H9 (cell line): ENCODE measurements at places on chromosomes 6 and 20. TPM values are rescaled to one million over a fixed set of nuclear protein-coding genes. Genes with fewer than 3 reads are reported as not detected.

Gene C6orf52
- total RNA-seq, result 1.8 and 2.3 TPM in 2 replicates

Gene SYNGAP1
- 111 and 121 TPM in 2 replicates for total RNA-seq

Gene NCOA7
- total RNA-seq, result 7.1 and 9.4 TPM in 2 replicates

Gene ECT2L
- total RNA-seq, result not detected in 2 replicates

Gene PTCHD4
- 0.96 and 0.97 TPM in 2 replicates for total RNA-seq

Gene FANCE
- 8.4 and 10.9 TPM in 2 replicates for total RNA-seq

- H3K27ac ChIP-seq, result peak overlapping the region; percentile 13
- H3K36me3 ChIP-seq, result peaks cover 6% of the 10 kb centered on the region; the same call in 2 of the 3 replicates
- H3K27me3 ChIP-seq, result no peaks in the 10 kb centered on the region
These were observed 109.8 kb downstream of the HFE start for GRCh38 chr6:26196846-26197635.

- H3K4me1 ChIP-seq, result no peaks in the 10 kb centered on the region
- DNase-seq, result peak; percentile 17
- H3K36me3 ChIP-seq, result no peaks in the 10 kb centered on the region
- no peak overlapping the region for H3K27ac ChIP-seq
These were observed 19.9 kb upstream of the BPIFA2 start for GRCh38 chr20:33148040-33148439.

DNA sequence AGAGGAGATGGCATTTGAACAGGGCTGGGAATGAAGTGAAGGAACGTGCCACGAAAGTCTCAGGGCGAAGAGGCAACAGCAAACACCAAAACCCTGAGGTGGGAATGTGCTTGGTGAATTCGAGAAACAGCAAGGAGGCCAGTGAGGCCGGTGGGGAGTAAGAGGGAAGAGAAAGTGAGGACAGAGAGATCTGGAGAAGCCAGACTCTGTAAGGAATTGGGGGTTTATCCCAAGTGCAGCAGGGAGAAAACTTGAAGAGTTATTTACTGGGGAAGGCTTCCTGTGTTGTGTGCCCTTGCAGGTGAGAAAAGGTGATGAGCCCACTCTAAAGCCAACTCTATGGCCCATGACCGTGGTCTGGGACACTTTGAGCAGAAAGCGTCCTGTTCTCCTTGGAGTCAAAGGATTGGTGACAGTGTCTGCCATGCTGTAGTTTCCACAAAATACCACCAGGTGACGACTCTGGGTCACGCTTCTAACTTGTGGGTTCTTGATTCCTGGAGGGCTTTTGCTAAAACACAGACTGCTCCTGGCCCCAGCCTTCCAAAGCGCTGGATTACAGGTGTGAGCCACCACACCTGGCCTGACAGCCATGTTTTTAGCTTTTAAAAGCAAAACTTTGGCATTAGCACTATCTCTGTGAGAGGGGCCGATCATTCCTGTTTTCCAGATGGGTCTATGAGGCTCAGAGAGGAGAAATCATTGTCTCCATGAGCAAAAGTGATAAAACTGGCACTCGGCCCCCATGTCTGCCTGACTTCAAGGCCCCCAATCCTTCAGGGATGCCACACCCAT is 18.0 kb upstream of the CSNK2A1 start:
- H3K27me3 ChIP-seq, result no peaks in the 10 kb centered on the region
- no peaks in the 10 kb centered on the region for H3K4me1 ChIP-seq
- peak; percentile 86 for DNase-seq
- no peak overlapping the region for H3K27ac ChIP-seq

- H3K36me3 ChIP-seq, result peaks cover 12% of the 10 kb centered on the region; the same call in 2 of the 3 replicates
- peaks cover 2% of the 10 kb centered on the region for H3K4me1 ChIP-seq
- no peak for DNase-seq
- H3K27ac ChIP-seq, result no peak overlapping the region
- no peaks in the 10 kb centered on the region for H3K27me3 ChIP-seq
- no peak overlapping the region for H3K4me3 ChIP-seq
These were observed 91.6 kb downstream of the RAMACL start for GRCh38 chr6:166494757-166495486.

GRCh38 chr6:10081957-10082356 is 332.9 kb downstream of the TFAP2A start:
- H3K27me3 ChIP-seq, result no peaks in the 10 kb centered on the region
- no peaks in the 10 kb centered on the region for H3K4me1 ChIP-seq
- no peak overlapping the region for H3K4me3 ChIP-seq
- no peak for DNase-seq
- H3K27ac ChIP-seq, result no peak overlapping the region

- no peaks in the 10 kb centered on the region for H3K27me3 ChIP-seq
- no peak for DNase-seq
- no peaks in the 10 kb centered on the region for H3K4me1 ChIP-seq
- no peak overlapping the region for H3K27ac ChIP-seq
These were observed 317.5 kb downstream of the UTRN start for GRCh38 chr6:144602523-144603180.

DNA sequence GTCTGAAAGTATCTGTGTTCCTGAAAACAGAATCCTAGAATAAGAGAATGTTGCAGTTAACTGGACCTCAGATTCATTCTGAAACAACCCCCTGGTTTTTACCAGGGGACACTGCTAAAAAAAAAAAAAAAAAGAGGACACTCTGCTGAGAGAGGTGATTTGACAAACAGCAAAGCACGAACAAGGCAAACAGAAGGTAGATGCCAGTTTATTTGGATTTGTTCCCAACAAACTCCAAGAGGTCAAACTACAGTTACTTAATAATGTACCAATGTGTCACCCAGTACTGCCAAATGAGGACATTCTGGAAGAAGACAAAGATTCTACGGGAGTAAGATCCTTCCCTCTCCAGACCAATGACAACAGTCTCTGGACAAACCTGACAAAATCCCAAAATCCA is 40.6 kb upstream of the SLC22A16 start:
- DNase-seq, result no peak
- no peaks in the 10 kb centered on the region for H3K27me3 ChIP-seq
- no peak overlapping the region for H3K4me3 ChIP-seq
- no peaks in the 10 kb centered on the region for H3K36me3 ChIP-seq

DNA sequence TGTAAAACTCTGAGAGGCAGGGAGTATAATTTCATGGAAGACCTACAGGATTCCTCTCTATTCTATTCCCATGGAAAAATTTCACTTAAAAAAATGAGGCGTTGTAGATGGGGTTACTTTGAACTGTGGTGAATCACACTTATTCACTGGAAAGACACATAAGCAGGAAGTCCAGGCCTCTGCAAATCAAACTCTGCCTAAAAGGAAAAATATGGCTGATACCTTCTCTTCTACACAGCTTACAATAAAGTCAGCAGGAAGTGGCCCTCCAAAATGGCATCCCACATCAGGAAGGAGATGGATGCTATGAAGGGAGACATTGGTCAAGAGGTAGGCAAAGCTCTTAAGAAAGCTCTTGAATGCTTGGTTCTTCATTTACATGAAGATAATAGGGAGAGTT is 115.9 kb downstream of the FYN start:
- H3K27ac ChIP-seq, result no peak overlapping the region
- H3K36me3 ChIP-seq, result peaks cover 1% of the 10 kb centered on the region; the same call in 1 of the 2 replicates
- no peaks in the 10 kb centered on the region for H3K27me3 ChIP-seq
- no peak overlapping the region for H3K4me3 ChIP-seq
- DNase-seq, result no peak

DNA sequence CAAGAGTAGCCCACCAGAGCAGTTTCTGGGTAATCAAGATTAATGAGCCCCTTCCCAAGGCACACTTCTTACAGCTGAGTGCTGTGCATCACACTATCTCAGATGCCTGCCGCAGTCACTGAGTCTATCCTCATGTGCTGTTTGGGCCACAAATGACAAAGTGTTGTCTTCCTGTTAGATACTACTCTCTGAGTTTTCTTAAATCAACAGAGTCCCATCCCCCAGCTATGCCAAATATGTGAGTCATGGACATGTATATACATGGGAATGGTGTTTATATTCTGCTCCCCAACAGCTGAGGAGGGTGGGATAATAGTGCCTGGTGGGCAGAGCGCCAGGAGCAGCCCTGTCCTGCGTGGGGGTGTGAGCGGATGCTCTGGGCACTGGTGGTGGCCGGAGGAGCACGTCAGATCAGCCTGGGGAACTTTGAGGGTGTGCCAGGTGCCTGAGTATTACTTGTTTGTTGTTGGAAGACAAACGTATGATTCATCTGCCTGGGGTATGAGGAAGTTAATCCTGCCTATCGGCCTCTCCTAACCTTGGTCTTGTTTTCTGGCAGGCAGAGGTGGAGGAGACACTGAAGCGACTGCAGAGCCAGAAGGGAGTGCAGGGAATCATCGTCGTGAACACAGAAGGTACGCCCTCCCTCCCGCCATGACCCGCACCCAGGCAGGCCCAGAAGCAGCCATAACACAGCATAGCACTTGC is 9.6 kb downstream of the DYNLRB1 start:
- DNase-seq, result no peak
- no peaks in the 10 kb centered on the region for H3K4me1 ChIP-seq
- H3K4me3 ChIP-seq, result no peak overlapping the region
- peaks cover 69% of the 10 kb centered on the region for H3K36me3 ChIP-seq

- peak; percentile 22 for DNase-seq
- H3K27ac ChIP-seq, result no peak overlapping the region
- H3K27me3 ChIP-seq, result no peaks in the 10 kb centered on the region
- H3K4me1 ChIP-seq, result peaks cover 4% of the 10 kb centered on the region; the same call in 1 of the 2 replicates
- H3K4me3 ChIP-seq, result peak overlapping the region; percentile 95
- H3K36me3 ChIP-seq, result peaks cover 40% of the 10 kb centered on the region
These were observed 2.8 kb downstream of the SERPINB9 start for GRCh38 chr6:2900221-2900807.

DNA sequence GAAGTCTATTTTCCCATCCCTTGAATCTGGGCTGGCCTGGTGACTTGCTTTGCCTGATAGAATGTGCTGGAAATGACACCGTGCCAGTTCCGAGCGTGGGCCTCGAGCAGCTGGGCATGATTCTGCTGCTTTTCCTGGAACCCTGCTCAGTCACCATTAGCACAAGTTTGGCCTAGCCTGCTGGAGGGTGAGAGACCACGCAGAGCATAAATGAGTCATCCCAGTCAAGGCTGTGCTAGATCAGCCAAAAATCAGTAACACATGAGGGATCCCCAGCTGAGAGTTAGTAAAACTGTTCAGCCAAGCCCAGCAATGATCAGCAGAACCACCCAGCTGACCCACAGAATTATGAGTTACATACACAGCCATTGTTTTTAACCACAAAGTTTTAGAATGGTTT is 74.8 kb upstream of the TOP1 start:
- H3K27me3 ChIP-seq, result no peaks in the 10 kb centered on the region
- H3K27ac ChIP-seq, result no peak overlapping the region
- no peak overlapping the region for H3K4me3 ChIP-seq
- no peaks in the 10 kb centered on the region for H3K36me3 ChIP-seq

DNA sequence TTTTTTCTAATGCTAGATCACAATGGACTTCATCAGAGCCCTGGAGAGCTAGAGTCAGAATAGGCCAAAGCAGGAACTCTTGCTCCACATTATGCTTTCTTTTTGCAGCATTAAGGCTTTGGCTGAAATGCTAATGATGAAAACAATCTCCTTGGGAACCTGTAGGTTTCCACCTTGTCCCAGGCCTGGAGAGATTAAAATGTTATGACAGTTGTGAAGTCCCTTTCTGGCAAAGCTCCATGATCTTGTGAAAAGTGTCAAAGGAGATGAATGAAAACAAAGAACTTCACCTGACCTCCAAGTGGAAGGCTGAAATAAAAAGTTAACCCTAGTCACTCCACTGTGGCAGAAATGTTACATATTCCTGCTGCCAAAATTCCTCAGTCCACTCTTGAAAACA is 64.0 kb upstream of the LRRC1 start:
- H3K4me1 ChIP-seq, result no peaks in the 10 kb centered on the region; the same call in 1 of the 2 replicates
- H3K4me3 ChIP-seq, result no peak overlapping the region
- DNase-seq, result no peak
- H3K27ac ChIP-seq, result no peak overlapping the region
- no peaks in the 10 kb centered on the region for H3K27me3 ChIP-seq

GRCh38 chr6:143538374-143538773 is 26.9 kb upstream of the FUCA2 start:
- H3K4me1 ChIP-seq, result peaks cover 4% of the 10 kb centered on the region; the same call in 1 of the 2 replicates
- no peak for DNase-seq
- peaks cover 4% of the 10 kb centered on the region; the same call in 1 of the 2 replicates for H3K27me3 ChIP-seq
- peak overlapping the region; percentile 66 for H3K4me3 ChIP-seq

DNA sequence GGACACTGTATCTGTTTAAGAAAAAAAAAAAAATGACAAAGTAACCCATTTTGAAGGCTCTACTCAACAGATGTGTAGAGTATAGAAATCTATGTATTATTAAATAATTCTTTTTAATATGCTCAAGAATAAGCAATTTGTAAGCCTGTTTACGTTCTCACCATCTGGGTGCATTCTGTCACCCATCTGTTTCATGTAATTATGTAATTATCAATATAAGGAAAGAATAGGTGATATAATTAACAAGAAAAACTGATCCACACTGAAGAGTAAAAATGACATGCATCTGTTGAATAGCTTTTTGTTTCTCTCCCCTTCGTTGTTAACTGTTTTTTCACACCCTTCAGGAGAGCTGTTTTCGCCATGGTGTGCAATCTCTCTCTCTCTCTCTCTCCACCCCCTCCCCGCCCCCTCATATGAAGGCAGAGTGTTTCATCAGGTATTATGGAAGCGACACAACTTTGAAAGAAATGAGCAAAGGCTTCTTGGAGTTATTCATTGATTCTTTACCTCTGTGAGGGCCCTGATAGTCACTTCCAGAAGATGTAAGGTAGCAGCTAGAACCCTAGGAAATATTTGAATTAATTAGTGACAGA is 154.3 kb upstream of the INSM1 start:
- H3K27me3 ChIP-seq, result no peaks in the 10 kb centered on the region
- DNase-seq, result no peak
- H3K36me3 ChIP-seq, result 0 out of 2 replicates have a peak, but pooled peaks cover 2% of the 10 kb centered on the region
- H3K4me1 ChIP-seq, result no peaks in the 10 kb centered on the region
- no peak overlapping the region for H3K27ac ChIP-seq
